Right hindlimb (tissue), 1 donor: ENCODE measurements at places on chromosomes 11 and 22.
A peak's percentile ranks its signal among the peaks of the same experiment; 100 is the strongest.

DNA sequence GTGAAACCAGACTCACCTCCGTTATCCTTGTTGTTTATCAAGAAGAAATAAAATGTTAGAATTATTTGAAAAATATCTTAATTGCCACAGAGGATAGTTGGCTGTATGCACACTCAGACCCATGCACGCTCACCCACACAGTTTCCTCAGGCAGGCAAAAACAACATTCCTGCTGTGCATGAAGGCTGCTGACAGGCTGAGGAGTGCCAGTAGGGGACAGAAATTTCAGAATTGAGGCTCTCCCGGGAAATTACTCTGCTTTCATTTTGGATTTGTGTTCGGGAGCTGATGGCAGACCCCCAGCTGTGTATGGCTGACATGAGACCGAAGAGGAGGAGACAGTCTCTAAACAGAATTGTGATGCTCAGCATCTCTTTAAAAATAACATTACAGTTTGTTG is 87.5 kb downstream of the AMOTL1 start:
- no peak for DNase-seq

DNA sequence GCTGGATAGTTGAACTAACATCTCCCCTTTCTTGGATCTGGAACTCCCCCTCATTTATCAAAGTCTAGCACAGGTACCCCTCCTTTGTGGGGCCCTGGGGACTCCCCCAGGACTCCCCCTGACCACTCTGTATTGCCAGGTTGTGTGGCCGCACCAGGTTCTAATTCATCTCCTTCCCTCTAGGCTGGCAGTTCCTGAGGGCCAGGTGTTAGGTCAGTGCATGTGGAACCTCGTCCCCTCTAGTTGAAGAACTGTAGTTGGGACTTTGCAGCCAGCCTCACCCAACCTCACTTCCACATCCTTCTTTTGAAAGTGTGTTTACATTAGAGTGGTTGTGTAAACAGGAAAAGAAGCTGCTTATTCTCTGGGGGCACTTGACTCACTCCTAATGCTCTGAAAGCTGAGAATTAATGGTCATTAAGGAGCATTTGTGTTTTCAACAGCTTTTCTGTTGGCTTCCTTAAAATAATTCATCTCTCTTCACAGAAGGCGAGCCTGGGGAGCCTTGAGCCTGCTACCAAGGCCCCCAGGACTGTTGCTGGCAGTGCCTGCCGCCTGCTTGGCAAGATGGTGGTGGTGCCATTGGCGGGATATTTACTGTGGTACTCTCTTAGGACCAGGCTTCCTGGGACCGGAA is 11.8 kb downstream of the UPB1 start:
- DNase-seq = no peak

DNA sequence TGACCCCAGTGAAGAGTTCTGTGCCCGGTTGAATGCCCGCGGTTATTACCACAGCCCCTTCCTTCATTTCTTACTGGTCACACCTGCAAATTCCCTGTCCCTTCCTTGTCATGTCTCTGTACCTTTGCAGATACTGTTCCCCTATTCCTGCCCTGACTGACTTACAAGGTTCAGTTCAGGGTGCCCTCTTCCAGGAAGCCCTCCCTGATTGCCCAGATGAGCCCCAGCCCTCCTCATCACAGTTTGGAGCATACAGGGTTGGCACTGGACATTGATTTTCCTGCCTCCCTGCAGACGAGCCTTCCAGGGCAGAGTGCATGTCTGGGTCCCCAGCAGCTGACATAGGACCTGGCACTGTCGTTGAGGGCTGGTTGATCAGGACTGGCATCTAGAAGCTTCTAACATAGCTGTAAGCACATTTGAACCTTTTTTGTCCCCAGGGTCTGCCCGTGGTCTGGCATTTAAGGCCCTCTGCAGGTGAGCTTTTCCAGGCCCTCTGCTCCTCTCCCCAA is 70.4 kb upstream of the SHISAL1 start:
- DNase-seq = peak; percentile 2

GRCh38 chr11:61142424-61142823 is 18.8 kb downstream of the VPS37C start:
- no peak for DNase-seq

- peak; percentile 15 for DNase-seq
Observed at GRCh38 chr11:73266646-73267020, 5.5 kb upstream of the P2RY6 start.

GRCh38 chr22:44338177-44338810 is 25.5 kb upstream of the SHISAL1 start:
- peak; percentile 42 for DNase-seq
